Activated T-helper 1 cell treated with anti-CD3 and anti-CD28 coated beads, Interleukin-12 subunit alpha, Interleukin-12 subunit beta, Interleukin-2, Interleukin-4 antibody, amounts not matched to agents 30 ng/mL and 10 ng/mL and 1 ng/mL, durations not matched to agents 14 hours and 24 hours and 36 hours (primary cell): ENCODE measurements at places on chromosomes 3 and 15. TPM values are rescaled to one million over a fixed set of nuclear protein-coding genes. Genes with fewer than 3 reads are reported as not detected.

GRCh38 chr3:194775731-194776130 lies 90.0 kb downstream of the FAM43A start:
- H3K27me3 ChIP-seq: peaks cover 25% of the 10 kb centered on the region
- H3K27ac ChIP-seq: no peak overlapping the region
- H3K4me3 ChIP-seq: no peak overlapping the region
- no peak for DNase-seq

DNA sequence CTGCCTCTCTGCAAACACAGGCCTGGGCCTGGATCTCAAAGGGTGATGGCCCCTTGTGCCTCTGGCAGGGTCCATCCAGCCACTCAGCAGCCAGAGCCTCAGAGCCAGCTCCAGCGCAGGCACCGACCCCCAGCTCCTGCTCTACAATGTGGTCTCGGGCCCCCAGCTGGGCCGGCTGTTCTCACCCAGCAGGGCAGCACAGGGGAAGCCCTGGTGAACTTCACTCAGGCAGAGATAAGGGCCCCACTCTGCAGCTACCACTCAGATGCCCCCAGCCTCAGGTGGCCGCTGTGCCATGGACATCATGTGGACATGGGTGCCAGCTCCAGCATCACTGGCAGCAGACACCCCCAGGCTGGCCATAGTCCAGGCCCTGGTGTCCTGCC lies 173.1 kb downstream of the TBC1D2B start:
- no peaks in the 10 kb centered on the region for H3K27me3 ChIP-seq
- DNase-seq: no peak
- no peak overlapping the region for H3K4me3 ChIP-seq
- no peaks in the 10 kb centered on the region for H3K36me3 ChIP-seq
- no peak overlapping the region for H3K27ac ChIP-seq

GRCh38 chr3:101878589-101878988 lies 29.3 kb downstream of the NFKBIZ start:
- DNase-seq: no peak
- peaks cover 3% of the 10 kb centered on the region for H3K36me3 ChIP-seq
- no peak overlapping the region for H3K4me3 ChIP-seq
- H3K27me3 ChIP-seq: no peaks in the 10 kb centered on the region

DNA sequence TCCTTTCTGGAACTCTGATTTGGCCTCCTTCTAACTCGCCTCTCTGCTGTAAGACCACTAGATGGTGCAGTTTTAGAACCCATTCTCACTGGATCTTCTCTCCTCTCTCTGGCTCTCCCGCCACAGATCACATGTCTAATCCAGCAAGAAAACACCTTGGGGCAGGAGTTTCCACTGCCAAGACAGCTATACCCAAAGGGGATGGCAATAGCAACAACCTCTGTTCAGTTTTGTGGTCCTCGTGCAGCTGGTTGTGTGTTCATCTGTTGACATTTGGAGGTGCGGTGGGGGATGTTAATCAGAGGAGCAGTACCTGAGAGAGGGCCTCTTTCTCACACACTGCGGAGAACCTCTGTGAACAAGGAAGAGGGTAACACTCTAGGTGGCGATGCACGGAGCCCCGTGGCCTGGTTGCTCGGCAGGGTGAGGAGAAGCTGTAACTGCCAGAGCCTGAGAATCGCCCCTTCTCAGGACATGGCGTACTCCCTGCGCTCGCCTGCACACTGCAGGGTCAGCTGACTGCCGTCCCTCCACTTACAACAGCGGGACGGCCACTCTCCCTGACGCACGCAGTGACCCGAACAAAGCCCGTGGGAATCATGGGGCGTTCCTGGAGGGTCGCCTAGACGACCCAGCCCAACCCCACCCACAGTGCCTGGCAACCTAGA lies at the start of gene TEX55:
Gene TEX55, plus strand, starts transcription at position 666 of the 668 bp plus-strand sequence. CDS start 25 bp downstream, outside the sequence.
- H3K4me1 ChIP-seq: no peaks in the 10 kb centered on the region
- no peaks in the 10 kb centered on the region for H3K27me3 ChIP-seq
- no peaks in the 10 kb centered on the region for H3K36me3 ChIP-seq
- no peak within 1 kb of the TSS for H3K4me3 ChIP-seq
- H3K27ac ChIP-seq: no peak within 1 kb of the TSS

- peak within 1 kb of the TSS; percentile 85 for H3K4me3 ChIP-seq
- peak; percentile 61 for DNase-seq
- peaks cover 68% of the 10 kb centered on the region for H3K27me3 ChIP-seq
- peaks cover 78% of the 10 kb centered on the region for H3K4me1 ChIP-seq
Measured at GRCh38 chr3:194135806-194136518, at the start of gene HES1. HES1 (plus strand) TSS chr3:194136148; CDS start chr3:194136381, 233 bp downstream.

DNA sequence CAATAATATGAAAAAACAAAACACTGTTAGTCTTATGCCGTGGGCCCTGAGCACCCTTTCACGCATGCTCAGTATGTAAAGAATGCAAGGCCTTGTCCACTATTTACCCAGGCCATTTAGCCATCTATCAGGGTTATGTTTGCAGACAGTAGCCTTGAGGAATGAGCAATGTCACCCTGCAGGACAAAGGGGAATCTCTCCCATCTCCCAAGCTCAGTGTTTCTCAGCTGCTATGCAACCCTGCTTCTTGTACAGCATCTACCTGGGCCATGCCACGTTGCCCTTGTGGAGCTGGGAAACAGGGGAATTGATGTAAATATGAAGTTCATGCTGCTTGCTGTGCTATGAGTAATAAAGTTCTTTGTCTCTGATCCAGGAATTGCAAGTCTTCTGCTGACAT lies 51.5 kb upstream of the SLCO2A1 start:
- no peak overlapping the region for H3K27ac ChIP-seq
- H3K36me3 ChIP-seq: no peaks in the 10 kb centered on the region
- no peak for DNase-seq
- H3K27me3 ChIP-seq: peaks cover 2% of the 10 kb centered on the region

- peaks cover 33% of the 10 kb centered on the region for H3K36me3 ChIP-seq
- H3K4me3 ChIP-seq: no peak overlapping the region
- DNase-seq: no peak
- H3K4me1 ChIP-seq: peaks cover 63% of the 10 kb centered on the region
- peak overlapping the region; percentile 64 for H3K27ac ChIP-seq
Measured at GRCh38 chr3:152356870-152357276, 88.1 kb downstream of the MBNL1 start.

BNC1 gene
- total RNA-seq: not detected in 2 replicates
